ENCODE measurements at places on chromosomes 3 and 15. TPM values are rescaled to one million over a fixed set of nuclear protein-coding genes. Genes with fewer than 3 reads are reported as not detected.

SNAP23 gene
- polyA plus RNA-seq = 10.6 TPM

BOC gene
- polyA plus RNA-seq = 3.7 TPM

ITGB5 gene
- 1.8 TPM for polyA plus RNA-seq

PLXND1 gene
- polyA plus RNA-seq = 0.83 TPM

ACAN gene
- not detected for polyA plus RNA-seq

GPR176 gene
- 2.4 TPM for polyA plus RNA-seq

CCR1 gene
- not detected for polyA plus RNA-seq

SEMA5B gene
- 0.42 TPM for polyA plus RNA-seq

PLS1 gene
- 27.3 TPM for polyA plus RNA-seq

GRM7 gene
- polyA plus RNA-seq = 55.7 TPM

Data from Purkinje cell (primary cell).